ENCODE measurements at places on chromosomes 5 and 9.

GRCh38 chr5:83776437-83777031, 55.9 kb upstream of the HAPLN1 start:
- DNase-seq: no peak

DNA sequence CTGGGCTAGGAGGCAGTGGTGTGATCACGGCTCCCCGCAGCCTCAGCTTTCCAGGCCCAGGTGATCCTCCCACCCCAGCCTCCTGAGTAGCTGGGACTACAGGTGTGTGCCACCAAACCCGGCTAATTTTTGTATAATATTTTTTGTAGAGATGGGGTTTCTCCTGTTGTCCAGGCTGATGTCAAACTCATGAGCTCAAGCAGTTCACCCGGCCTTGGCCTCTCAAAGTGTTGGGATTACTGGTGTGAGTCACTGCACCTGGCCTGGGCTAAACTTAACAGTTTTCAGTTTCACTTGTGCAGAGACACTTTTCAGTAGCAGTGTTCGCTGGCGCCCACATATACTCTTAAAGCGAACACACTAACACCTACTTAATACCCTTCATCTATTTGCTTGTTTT, 205.6 kb upstream of the ZNF608 start:
- DNase-seq: peak; percentile 48

DNA sequence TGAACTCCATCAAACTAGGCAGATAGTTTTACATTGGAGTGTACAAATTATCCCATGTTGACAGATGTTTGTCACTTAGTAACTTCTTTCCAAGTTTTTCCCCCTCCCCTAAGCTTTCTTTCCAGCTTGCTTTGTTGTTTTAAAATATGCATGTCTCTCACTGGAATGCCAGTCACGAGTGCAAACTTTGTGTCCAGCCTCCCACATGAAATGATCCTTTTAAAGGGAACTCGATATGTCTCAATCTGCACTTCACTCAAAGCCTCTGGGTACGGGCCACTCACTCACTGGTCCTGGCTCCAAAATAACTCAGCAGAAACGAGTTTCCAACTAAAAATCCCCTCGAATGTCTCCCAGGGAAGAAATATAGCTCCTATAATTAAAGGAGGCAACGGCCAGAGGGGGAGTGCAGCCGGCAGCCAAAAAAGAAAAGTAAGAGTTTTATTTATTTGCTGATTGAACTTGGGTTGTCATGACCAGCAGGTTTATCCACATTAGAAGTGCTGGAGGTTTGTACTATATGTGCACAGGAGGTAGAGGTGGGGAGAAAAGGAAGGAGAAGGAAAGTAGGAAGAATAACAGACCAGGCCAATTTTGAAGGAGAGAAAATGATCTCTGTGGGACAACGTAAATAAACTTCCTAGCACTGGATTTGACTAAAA, 17.5 kb downstream of the NR2F1 start:
- peak; percentile 86 for DNase-seq

GRCh38 chr5:39624890-39625289, 200.1 kb upstream of the DAB2 start:
- peak; percentile 18 for DNase-seq

DNA sequence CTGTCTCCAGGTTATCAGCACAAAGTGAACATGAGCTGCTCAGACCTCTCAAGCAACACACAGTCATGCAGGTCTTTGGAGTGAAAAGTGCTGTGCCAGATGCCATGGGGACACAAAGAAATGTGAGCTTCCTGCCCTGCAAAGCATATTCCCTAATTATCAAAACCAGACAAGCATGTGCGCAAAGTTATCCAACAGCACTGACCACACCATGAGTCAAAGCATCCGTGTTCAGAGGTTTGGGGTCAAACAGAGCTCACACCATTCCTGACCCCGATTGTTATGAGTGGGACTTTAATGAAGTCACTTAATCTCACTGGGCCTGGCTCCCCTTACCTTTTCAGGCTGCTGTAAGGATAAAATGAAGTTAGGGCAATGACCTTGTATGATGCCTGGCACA, 138.5 kb downstream of the SLIT3 start:
- DNase-seq: no peak

GRCh38 chr9:107918749-107919148, 429.2 kb upstream of the KLF4 start:
- no peak for DNase-seq

- no peak for DNase-seq
These were observed 44.7 kb downstream of the TRIP13 start for GRCh38 chr5:937151-937924.

- no peak for DNase-seq
These were observed 25.9 kb downstream of the NDFIP1 start for GRCh38 chr5:142134331-142135010.

- DNase-seq: no peak
These were observed 2.4 kb downstream of the SLC36A1 start for GRCh38 chr5:151449839-151450238.

- DNase-seq: peak; percentile 69
These were observed 153.6 kb downstream of the SNX18 start for GRCh38 chr5:54671111-54671531.

DNA sequence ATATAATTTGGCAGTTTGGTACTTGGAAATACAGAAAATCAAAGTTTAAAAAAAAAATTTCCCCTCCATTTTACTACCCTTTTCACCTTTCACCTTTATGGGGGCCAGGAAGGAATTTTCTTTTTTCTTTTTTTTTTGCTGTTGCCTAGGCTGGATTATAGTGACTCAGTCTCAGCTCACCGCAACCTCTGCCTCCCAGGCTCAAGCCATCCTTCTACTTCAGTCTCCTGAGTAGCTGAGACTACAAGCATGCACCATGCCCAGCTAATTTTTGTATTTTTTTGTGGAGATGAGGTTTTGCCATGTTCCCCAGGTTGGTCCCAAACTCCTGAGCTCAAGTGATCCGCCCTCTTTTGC, 9.1 kb downstream of the CHMP5 start:
- DNase-seq: peak; percentile 27

DNA sequence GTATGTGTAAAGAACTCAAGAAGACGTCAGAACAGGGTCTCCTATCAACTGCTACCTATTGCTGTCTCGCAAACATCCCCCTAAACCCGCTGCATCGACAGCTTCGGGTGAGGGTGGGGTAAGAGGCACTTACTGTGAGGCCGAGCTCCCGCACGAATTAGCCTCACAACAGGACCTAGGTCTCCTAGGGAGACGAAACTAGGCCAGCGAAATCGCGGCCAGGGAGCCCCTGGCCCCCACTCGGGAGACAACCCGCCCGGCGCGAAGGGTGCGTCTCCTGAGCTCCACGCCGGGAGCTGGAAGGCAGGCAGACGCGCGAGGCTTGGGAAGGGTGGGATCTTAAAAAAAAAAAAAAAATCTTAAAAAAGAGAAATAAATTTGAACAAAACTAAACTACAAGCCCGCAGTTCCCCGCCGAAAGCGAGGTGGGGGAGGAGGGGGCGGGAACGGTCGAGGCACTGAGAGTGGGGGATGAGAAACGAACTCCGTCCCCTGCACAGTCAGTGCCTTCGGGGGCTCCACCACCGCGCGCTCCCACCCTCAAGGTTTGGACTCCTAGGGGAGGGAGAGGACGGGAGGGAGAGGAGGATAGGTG, 33.0 kb upstream of the NFIB start:
- DNase-seq: no peak

DNA sequence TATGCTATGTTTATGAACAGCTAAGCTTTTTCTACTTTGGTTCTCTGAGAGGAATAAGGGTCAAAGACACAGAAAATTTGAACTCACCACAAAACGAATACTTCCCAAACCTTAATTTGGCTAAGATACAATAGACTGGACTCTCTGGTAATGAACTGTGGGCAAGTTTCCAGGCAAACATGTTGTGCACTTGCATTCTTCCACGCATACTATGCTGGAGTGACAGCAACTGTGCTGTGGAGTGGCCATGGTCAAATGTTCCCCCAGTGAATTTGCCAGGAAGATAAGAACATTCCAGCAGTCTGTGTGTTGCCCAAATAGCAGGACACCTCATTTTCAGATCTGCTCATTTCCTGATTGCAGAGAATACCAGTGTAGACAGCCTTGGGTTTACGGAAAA, 275.3 kb upstream of the IL12B start:
- DNase-seq: peak; percentile 79

DNA sequence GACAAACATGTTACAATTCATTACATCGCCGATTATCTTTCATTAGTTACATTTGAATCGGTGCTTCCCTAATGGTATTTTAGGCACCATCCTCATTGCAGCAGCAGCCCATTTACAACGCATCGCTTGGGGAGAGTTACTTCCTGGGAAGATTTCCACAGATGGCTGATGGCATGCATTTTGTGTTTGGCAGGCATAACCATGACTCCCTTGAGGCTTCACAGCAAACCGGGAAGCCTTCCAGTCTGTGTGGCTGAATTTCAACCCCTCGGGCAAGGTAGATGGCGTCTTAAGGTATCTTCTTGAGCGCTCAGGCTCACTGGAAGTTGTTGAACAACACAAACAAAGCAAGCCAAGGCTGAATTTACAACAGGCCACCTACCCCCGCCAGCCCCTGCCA, 1.6 kb upstream of the DNAH5 start:
- no peak for DNase-seq

DNA sequence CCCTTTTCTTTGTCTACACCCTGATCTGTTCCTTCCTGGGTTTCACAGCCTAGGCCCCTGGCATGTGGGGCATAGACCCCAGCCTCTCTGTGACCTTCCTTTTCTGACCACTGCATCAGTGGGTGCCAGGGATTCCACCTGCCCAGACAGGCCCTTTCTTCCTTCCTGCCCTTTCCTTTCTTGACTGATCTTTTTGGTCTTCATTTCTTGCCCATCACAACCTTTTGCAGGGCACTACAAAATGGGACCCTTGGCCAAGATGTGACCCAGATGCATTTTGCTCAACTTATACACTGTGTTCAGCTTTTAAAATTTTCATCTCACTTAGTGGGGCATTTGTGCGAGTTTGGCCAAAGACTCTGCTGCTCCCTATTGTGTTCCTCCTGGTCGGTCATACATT, 73.2 kb upstream of the TNFAIP8 start:
- no peak for DNase-seq

DNA sequence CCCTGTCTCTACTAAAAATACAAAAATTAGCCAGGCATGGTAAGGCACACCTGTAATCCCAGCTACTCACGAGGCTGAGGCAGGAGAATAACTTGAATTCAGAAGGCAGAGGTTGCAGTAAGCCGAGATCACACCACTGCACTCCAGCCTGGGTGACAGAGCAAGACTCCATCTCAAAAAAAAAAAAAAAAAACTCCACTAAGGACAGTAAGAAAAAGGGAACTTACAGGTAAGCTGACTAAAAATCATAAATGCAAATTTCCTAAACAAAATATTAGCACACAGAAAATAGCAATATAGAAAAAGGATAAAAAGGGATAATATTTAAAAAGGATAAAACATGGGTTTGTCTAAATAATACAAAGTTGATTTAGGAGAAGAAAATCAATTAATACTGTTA, 27.9 kb upstream of the HNRNPA0 start:
- DNase-seq: no peak

GRCh38 chr5:15717001-15717400, 217.0 kb downstream of the FBXL7 start:
- DNase-seq: no peak

- no peak for DNase-seq
These were observed 169.0 kb downstream of the DOCK2 start for GRCh38 chr5:169805937-169806700.
